ENCODE measurements at places on chromosomes 3 and 15.
A peak's percentile ranks its signal among the peaks of the same experiment; 100 is the strongest.

DNA sequence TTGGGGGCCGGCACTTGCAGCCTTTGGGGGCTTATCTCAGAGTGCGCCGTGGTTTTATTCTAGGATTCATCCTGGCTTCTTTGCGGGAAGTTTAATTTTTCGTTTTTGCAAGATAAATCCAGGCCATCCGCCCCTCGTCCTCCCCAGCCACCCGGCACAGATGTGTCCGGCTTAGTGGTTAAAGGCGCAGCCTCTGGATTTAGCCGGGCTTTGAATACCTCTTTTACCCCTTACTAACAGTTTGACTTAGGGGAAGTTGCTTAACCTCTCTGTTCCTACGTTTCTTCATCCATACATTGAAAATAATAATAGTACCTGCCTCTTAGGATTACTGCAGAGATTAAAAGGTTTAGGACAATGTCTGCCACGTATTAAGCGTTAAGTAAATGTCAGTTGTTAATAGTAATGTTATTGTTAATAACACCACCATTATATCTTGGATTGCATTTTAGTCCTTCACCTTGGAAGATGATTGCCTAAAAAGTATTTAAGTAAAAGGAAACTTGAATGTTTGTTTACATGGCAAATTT, 714 bp downstream of the ECT2 start:
- DNase-seq: no peak

DNA sequence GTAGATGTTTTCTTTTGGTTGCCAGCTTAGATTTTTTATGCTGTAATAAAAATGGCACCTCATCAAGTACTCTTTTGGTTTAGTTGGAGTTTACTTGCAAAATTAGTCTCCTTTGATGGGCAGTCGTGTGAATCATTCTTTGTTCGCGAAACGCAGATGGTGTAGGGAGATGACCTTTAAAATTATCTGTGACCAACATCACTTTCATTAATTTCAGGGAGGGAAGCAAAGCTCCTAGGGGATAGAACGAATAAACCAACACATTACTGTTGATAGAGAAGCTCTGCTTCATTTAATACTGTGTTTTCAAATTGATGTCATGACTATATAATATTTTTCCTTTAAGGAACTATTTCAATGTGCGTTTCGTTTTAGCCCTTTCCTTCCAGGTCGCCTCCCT, 67.4 kb downstream of the USP13 start:
- DNase-seq: no peak

GRCh38 chr15:29102911-29103823, 166.5 kb downstream of the NSMCE3 start:
- DNase-seq: no peak

GRCh38 chr15:94230883-94231722, at the start of gene MCTP2:
TSS of gene MCTP2 (plus strand) at chr15:94231561. CDS start at chr15:94298266, 66,705 bp downstream.
- DNase-seq: no peak

DNA sequence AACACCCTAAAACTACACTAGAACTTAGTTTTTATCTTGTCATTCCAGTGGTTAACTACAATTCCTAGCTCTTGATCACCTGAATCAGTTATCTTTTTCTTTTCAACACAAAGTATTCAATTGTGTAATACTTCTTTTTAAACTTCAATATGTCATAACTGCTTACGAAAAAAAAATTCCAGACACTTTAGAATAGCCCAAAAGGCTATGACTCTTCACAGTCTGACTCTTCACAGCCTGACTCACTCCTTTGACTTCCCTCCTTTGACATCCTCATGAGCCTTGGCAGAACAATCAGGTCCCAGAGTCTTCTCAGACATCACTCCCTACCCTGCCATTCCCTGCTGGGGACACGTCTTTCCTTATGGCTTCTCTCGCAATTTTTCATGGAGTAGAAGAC, 727.1 kb downstream of the ROBO1 start:
- peak; percentile 84 for DNase-seq

- no peak for DNase-seq
These were observed 14.6 kb downstream of the HEXA start for GRCh38 chr15:72361176-72361575.

- no peak for DNase-seq
These were observed 964 bp downstream of the NRROS start for GRCh38 chr3:196640297-196641018.

- DNase-seq: no peak
These were observed 19.2 kb upstream of the SMAD6 start for GRCh38 chr15:66682865-66683264.

DNA sequence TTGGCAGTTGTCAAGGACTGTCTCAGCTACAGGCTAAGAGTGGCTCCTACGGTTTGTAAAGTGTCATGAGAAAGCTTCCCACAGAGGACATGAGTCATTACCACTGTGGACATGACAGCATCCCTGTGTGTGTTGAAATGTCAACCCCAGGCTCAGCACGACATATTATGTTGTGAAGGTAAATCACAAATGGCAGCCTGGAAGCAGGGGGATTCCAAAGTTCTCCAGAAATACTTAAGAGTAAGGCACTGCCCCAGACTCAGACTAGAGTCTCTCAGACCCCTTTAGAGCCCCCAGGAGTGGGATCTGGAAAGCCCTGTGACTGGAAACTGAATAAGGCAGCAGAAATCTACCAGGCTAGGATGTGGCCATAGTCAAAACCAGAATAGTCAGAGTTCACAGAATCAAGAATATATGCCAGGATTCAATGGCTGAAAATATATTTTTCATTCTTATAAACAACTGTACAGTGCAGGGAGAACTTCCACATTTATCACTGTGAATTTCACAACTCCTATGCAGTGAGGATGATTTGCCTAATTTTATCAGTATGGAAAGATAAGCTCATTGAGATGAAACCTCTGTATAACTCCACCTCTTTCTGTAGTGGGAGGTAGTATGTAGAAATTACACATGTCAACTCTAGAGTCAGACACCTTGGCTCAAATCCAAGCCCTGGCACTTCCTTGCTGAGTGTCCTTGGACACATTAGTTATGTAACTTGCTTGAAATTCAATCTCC, 237.1 kb upstream of the CFAP20DC start:
- no peak for DNase-seq

GRCh38 chr15:51692154-51692553, 10.9 kb downstream of the SCG3 start:
- DNase-seq: no peak

- DNase-seq: no peak
These were observed 87.3 kb downstream of the SMAD6 start for GRCh38 chr15:66789029-66790025.

- DNase-seq: no peak
These were observed 182.4 kb downstream of the ANXA2 start for GRCh38 chr15:60215225-60215963.

DNA sequence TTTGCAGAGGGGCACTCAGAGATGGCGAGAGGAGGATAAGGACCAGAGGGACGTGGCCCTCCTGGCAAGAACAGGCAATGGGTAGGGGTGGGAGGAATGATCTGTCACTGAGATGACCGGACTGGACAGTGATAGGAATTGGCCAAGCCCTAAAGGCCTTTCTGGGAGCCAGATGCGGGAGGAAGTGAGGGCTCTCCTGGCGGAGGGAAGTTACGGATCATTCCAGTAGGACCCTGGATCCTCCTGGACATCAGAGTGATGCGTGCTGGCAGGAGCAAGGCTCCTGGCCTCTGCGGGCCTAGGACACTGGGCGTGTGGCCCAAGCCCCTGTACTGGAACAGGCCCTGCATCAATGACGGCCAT, 23.4 kb downstream of the KIF7 start:
- DNase-seq: no peak

DNA sequence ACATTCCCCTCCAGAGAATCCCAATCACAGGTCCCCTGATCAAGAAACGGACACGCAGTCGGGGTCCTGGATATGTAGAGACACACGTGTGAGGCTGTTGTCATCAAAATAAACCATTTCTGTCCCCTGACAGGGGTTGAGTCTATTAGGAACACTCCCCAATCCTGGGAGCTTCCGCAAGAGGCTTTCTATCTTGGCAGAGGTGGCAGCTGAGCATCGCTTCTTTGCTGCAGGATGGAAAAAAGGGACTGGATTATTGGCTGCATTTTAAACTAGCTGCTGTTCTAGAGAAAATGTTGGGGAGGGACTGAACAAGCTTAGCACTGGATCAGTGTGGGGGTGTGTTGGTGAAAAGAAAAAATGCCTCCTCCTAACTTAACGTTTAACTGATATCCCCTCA, 2.5 kb upstream of the CNTN4 start:
- no peak for DNase-seq

DNA sequence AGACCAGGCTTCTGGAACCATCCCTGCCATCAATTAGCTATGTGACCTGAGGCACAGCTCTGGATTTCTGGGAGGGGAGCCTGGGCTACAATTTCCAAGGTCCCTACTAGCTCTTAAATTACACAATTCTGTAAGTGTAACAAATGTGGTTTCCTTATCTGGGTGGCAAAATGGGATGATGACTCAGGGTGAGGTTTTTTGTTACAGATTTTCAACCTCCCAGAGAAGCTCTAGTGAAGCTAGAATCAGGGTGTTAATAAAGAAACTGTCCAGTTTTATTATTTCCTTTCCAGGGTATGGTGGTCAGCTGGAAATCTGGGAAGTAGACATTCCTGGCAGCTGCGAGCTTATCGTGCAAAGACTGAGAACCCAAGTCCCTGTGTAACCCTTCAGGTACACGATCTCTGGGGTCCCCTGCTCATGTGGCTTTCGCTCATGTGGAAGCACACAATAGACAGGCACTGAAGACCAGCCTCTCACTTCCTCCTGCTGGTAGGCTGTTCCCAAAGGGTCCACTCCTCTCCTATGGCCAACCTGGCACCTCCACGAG, 7.3 kb downstream of the RAB27A start:
- DNase-seq: peak; percentile 68

DNA sequence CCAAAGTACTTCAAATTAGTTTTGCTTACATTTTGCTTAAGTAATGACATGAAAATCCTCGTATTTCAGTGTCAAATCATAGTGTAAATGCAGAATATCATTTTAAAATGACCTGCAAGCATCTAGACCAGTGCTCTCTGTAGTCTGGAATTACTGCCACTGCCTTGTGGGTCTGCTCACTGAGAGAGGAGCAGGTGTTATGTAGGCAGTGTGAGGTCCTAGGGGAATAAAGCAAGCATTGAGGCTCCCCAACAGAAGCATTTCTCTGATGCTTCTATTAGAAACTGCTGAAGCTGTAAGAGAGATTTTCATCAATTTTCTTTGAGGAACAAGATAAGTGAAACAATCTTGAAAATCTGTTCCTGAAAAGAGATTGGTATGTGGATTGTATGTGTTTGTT, 253.2 kb downstream of the BBX start:
- DNase-seq: no peak

DNA sequence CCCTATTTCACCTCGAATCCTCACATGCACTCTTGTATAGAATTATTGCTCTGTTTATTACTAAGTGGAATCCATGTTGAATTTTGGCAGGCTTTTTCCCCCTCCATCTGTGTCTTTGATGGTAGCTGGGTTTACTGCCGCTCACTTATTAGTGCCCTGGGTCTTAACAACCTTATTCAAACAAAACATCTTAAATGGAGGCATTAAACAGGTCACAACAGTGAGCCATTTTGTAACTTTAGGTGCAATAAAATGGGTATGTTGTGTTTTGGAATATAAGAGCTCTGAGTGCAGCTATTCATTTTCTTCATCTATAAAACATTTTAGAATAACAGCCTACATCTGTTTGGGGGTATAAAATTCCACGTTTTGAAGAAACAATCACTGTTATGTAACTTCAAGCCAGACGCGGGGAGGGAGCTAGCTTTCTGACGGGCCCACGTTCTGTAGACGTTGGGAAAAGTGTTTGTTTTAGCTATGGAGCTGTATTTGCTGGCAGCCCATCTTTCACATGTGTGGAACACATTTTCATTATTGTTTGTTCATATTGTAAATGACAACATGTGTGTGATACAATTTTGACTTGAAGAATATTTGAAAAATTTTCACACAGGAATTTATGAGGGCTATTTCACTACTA, 122.0 kb downstream of the SLC25A26 start:
- DNase-seq: no peak

DNA sequence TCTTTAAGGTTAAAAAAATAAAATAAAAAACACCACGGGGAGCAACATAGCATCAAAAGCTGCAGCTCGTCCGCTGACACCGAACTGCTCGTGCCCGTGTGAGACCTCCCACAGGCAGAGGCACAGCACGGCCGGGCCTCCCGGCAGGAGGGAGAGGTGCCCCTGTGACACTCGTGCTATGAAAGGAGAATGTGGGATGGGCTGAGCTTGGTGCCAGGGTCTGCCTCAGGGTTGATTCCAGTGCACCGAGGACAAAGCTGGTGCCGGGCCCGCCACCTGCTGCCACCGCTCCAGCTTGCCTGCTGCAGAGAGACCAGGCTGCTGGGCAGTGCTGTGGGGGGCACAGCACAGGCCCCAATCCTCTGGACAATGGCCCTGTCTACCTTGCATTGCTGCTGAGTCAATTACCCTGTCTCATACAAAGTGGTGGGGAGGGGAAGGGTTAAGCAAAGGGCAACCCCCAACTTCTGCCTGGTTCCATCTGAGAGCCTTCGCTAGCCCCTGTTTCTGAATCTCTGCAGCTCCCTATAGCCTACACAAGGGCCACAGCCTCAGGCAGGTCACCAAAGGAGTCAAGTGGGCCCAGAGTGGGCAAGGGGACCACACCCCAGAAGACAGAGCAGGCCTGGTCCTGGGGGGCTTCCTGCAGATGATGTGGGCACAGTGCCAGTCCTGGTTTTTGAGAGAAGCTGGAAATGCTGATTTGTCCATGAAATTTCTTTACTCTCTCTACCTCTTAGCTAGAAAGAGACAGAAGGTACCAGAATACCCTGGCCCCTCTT, 74.0 kb upstream of the SNRPA1 start:
- no peak for DNase-seq

DNA sequence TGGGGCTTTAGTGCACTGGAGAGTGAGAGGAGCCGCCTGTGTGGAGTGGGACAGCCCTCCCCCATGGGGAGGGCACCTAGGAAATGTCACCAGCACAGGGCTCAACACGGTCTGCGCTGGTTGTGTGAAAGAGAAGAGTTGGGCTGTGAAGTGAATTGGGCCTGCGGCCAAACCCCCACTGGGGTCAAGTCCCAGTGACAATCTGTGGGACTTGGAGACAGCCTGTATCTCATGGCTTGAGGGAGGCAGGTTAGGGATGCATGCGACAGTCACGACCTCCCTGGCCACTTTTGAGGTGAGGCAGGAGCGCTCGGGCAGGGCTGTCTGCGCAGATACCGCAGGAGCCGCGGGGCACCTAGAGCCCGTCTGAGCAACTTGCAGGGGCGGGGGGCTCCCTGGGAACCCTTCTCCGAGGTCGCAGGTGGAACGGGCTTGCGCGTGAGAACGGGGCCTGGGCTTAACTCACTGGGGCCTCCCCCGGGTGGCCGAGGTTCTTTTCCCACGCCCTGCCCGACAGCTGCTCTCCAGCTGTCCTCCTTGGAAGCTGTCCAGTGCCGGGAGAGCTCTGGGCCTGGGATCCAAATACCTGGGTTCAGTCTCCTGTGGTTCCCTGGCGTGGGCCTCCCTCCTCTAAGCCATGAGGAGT, 77.4 kb downstream of the SNRK start:
- no peak for DNase-seq

- DNase-seq: no peak
These were observed 101.2 kb upstream of the ZBTB20 start for GRCh38 chr3:115248274-115248673.

GRCh38 chr3:115708540-115708939, 85.2 kb downstream of the GAP43 start:
- no peak for DNase-seq

GRCh38 chr3:46759239-46760167, 41.8 kb upstream of the PRSS50 start:
- DNase-seq: no peak

GRCh38 chr3:142134799-142135325, 14.5 kb downstream of the TFDP2 start:
- DNase-seq: no peak
